ENCODE measurements at places on chromosomes 16 and 17.
A peak's percentile ranks its signal among the peaks of the same experiment; 100 is the strongest.

- no peaks in the 10 kb centered on the region for H3K4me1 ChIP-seq
- no peak overlapping the region for H3K27ac ChIP-seq
- DNase-seq: peak; percentile 26
- H3K36me3 ChIP-seq: no peaks in the 10 kb centered on the region
- no peaks in the 10 kb centered on the region for H3K27me3 ChIP-seq
These were observed 426.7 kb upstream of the SALL1 start for GRCh38 chr16:51577621-51578303.

GRCh38 chr16:88737298-88738150 is 31.2 kb downstream of the CTU2 start:
- H3K27ac ChIP-seq: no peak overlapping the region
- no peak overlapping the region for H3K4me3 ChIP-seq
- peaks cover 62% of the 10 kb centered on the region for H3K36me3 ChIP-seq
- H3K4me1 ChIP-seq: no peaks in the 10 kb centered on the region
- H3K27me3 ChIP-seq: no peaks in the 10 kb centered on the region

DNA sequence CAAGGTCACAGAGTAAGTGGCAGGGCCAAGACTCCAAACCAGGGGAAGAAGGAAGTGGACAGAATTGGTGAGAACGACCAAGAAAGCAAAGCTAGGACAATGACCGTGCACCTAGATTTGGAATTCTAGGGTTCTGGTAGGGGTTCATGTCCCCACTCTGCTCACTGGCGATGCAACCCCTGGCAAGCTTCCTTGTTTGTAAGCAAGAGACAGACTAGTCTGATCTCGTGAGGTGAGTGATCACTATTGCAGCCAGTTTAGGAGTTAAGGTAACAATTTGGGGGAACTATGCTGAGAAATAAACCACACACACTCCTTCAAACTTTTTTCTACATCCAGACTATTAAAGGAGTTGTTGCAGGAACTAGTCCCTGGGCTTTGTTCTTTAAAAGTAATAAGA is 48.1 kb downstream of the XPO6 start:
- H3K27ac ChIP-seq: no peak overlapping the region
- peaks cover 15% of the 10 kb centered on the region for H3K36me3 ChIP-seq
- no peaks in the 10 kb centered on the region for H3K27me3 ChIP-seq
- peaks cover 2% of the 10 kb centered on the region for H3K4me1 ChIP-seq
- no peak for DNase-seq

GRCh38 chr16:10744370-10745030 is 858 bp downstream of the NUBP1 start:
- peak overlapping the region; percentile 98 for H3K27ac ChIP-seq
- no peak for DNase-seq
- H3K4me1 ChIP-seq: peaks cover 11% of the 10 kb centered on the region
- peak overlapping the region; percentile 57 for H3K4me3 ChIP-seq

GRCh38 chr16:11233727-11234376 is 22.2 kb downstream of the SOCS1 start:
- no peak for DNase-seq
- H3K36me3 ChIP-seq: no peaks in the 10 kb centered on the region
- no peak overlapping the region for H3K27ac ChIP-seq
- H3K27me3 ChIP-seq: no peaks in the 10 kb centered on the region

- no peak overlapping the region for H3K4me3 ChIP-seq
- peaks cover 5% of the 10 kb centered on the region for H3K4me1 ChIP-seq
- DNase-seq: no peak
- H3K27me3 ChIP-seq: peaks cover 4% of the 10 kb centered on the region
- H3K36me3 ChIP-seq: no peaks in the 10 kb centered on the region
These were observed 3.5 kb downstream of the FAM171A2 start for GRCh38 chr17:44360144-44360533.

- no peak overlapping the region for H3K4me3 ChIP-seq
- peak; percentile 73 for DNase-seq
- H3K27ac ChIP-seq: peak overlapping the region; percentile 99
- peaks cover 32% of the 10 kb centered on the region for H3K4me1 ChIP-seq
- H3K27me3 ChIP-seq: no peaks in the 10 kb centered on the region
These were observed 3.7 kb upstream of the PGS1 start for GRCh38 chr17:78374631-78375274.

DNA sequence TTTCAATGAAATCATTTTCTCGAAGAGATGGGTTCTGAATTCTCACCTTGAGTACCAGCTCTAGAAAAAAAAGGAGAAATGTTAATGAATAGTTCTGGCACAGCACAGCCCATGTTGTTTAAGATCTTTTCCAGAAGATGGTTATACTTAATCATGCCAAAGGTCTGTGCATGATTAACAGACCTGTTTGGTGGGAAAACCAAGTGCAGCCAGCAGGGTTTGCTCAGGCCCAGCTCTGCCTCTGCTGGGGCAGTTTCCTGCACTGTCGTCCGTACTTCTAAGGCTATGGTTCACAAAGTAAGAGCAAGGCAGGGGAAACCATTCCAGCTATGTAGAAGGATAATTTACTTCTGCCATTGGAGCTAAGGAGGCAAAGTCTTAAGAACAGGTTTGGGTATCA is 10.7 kb downstream of the ANKRD40 start:
- H3K36me3 ChIP-seq: peaks cover 15% of the 10 kb centered on the region
- no peaks in the 10 kb centered on the region for H3K27me3 ChIP-seq
- H3K4me1 ChIP-seq: peaks cover 19% of the 10 kb centered on the region

DNA sequence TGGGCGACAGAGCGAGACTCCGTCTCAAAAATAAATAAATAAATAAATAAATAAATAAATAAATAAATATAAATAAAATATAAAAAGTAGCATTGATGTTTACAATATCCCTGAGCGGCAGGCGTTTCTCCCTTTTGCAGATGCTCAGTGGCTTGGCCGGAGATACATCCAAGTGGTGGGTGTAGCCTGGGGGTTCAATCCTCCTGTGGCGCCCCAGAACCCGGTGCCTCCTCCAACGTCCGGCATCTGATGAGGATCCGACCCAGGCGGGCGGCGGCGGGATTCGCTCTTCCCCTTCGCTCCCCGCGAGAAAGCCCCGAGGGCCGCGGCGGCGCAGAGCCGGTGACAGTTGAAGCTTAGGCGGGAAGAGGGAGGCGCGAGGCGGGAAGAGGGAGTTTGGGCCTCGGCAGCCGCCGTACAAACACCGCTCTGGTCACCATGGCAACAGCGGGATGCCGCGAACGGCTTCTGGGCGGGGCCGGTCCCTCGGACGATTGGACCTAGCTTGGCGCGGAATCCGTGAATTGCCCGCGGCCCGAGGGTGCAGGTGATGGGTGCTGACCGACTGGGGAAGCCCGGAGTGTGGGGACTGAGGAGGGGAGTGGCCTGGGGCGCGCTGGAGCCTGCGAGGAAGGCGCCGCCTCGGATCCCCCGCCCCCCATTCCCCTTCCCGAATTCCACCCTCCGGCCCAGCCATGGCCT is 12.7 kb upstream of the ALDOA start:
- peak overlapping the region; percentile 78 for H3K4me3 ChIP-seq
- no peaks in the 10 kb centered on the region for H3K27me3 ChIP-seq
- H3K27ac ChIP-seq: peak overlapping the region; percentile 64

DNA sequence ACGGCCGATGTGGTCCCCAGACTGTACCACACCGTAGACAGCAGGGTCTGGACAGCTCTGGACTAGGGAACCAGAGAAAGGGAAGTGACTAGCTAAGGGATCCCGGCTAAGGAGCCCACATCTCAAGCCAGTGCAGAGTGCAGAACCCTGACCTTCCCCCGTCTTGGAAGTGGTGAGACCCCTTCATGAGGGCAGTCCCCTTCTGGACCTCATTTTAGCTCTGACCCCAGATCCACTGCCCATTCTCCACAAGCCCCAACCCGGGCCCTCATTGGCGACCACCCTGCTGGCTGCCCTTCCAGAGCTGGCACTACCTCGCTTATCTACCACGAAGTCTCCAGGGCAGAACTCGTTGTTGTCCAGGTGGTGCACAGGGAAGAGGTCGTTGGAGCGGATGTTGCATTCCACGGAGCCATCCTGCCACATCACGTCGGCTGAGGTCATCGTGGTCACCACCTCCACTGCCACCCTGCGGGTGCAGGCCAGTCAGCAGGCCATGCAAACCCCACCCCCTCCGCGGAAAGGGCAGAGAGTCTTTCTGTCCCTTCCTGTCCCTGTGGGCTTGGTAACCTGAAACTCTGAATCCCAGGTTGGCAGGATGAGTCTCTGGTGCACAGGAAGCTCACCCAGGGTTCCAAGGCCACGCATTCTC is 14.2 kb downstream of the SPHK1 start:
- peaks cover 36% of the 10 kb centered on the region for H3K36me3 ChIP-seq
- no peak overlapping the region for H3K4me3 ChIP-seq
- H3K27ac ChIP-seq: no peak overlapping the region

GRCh38 chr16:69600202-69600601 is 34.4 kb downstream of the NFAT5 start:
- no peaks in the 10 kb centered on the region for H3K36me3 ChIP-seq
- DNase-seq: no peak
- no peak overlapping the region for H3K27ac ChIP-seq
- H3K27me3 ChIP-seq: no peaks in the 10 kb centered on the region
- peaks cover under 1% of the 10 kb centered on the region for H3K4me1 ChIP-seq

DNA sequence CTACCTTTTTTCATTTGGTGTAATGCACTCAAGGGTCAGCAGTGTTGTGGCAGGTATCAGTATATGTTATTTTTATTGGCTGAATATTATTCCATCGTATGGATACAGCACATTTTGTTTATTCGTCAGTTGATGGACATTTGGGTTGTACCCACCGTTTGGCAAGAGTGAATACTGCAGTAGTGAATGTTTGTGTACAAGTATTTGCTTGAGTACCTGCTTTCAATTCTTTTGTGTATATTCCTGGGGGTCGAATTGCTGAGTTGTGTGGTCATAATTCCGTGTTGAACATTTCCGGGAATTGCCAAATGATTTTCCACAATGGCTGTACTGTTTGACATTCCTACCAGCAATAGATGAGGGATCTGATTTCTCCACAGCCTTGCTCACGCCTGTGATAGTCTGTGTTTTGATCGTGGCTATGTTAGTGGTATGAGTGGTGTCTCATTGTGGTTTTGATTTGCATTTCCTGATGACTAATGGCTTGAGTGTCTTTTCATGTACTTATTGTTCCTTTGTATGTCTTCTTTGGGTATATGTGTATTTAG is 108.4 kb downstream of the OR1D5 start:
- no peaks in the 10 kb centered on the region for H3K27me3 ChIP-seq
- H3K4me1 ChIP-seq: no peaks in the 10 kb centered on the region
- H3K36me3 ChIP-seq: no peaks in the 10 kb centered on the region
- DNase-seq: peak; percentile 99
- no peak overlapping the region for H3K4me3 ChIP-seq

GRCh38 chr16:12480916-12481315 is 322.8 kb downstream of the CPPED1 start:
- no peaks in the 10 kb centered on the region for H3K36me3 ChIP-seq
- H3K27me3 ChIP-seq: no peaks in the 10 kb centered on the region
- H3K4me1 ChIP-seq: no peaks in the 10 kb centered on the region
- DNase-seq: no peak

DNA sequence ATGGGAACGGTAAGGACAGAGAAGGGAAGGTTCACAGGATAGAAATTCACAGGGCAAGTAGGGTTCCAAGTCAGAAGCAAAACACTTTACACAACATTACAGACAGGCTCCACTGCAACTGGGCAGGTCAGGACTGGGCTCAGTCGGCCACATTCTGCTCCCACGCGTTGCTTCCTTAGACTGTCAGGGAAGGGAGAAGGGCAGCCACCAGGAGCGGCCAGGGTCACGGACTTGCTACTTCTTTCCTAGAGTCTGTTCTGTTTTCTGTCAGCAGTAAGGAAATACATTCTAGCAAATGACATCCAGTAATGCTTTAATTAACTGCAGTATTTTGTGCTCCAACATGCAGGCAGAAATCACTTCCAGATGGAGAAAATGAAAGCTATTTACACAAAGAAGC is 160.3 kb upstream of the RPH3AL start:
- H3K36me3 ChIP-seq: peaks cover 1% of the 10 kb centered on the region
- no peak for DNase-seq

DNA sequence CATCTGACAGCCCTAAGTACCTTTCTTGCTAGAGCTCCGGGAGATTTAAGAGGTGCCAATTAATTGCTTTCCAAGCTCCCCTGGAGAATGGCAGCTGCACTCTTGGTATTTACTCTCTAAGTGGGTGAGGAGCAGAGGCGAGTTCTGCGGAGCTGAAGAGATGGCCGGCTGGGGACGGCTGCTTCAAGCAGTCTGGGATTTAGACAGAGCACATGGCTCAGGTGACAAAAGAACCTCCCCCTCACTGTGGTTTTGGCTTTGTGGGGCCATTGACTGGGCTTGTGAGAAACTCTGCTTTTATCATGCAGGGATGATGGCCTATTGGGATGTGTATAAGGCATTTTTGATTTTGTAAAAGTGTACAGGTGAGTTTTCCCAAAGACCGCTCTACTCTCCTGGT is 239.3 kb upstream of the EEF2KMT start:
- H3K27me3 ChIP-seq: no peaks in the 10 kb centered on the region
- no peaks in the 10 kb centered on the region for H3K36me3 ChIP-seq
- H3K27ac ChIP-seq: no peak overlapping the region
- no peaks in the 10 kb centered on the region for H3K4me1 ChIP-seq

DNA sequence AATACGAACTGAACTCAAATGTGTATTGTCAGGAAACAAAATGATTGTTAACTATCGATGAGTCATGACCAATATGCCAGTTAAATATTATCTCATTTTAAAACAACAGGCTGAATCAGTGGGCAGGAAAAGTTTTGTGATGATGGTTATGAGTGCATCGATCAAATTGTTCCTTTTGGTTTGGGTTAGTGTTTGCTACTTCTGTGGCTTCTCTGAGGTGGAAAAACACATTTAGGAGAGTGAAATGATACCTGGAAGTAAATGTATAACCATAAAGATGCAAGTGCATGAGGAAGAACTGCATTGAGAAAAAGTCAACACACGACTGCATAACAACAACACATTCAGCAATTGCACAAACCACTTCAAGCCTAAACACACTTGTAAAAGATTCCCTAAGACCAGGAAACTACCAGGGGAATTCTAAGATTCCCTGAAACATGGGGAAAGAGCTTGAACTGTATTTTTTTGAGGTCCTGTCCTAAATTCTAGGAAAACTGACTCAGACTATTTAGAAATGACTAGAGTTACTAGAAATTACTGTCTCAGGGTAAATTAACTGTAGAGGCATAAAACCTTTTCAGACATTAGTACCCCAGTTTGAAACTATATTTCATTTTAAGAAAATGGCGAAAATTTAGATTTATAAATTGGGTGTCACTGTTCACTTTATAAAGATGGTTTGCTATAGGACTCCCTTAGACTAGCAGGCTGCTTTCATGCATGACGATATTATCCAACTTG is 44.8 kb downstream of the CDYL2 start:
- no peak overlapping the region for H3K27ac ChIP-seq
- H3K4me1 ChIP-seq: no peaks in the 10 kb centered on the region
- H3K36me3 ChIP-seq: no peaks in the 10 kb centered on the region

- no peak for DNase-seq
- no peak overlapping the region for H3K27ac ChIP-seq
- no peak overlapping the region for H3K4me3 ChIP-seq
- no peaks in the 10 kb centered on the region for H3K27me3 ChIP-seq
- H3K4me1 ChIP-seq: no peaks in the 10 kb centered on the region
These were observed 21.3 kb upstream of the MFSD6L start for GRCh38 chr17:8820311-8821010.

- no peak for DNase-seq
- no peak overlapping the region for H3K4me3 ChIP-seq
- no peaks in the 10 kb centered on the region for H3K36me3 ChIP-seq
- H3K27ac ChIP-seq: no peak overlapping the region
- H3K4me1 ChIP-seq: no peaks in the 10 kb centered on the region
- H3K27me3 ChIP-seq: no peaks in the 10 kb centered on the region
These were observed 976 bp downstream of the CCL3L1 start for GRCh38 chr17:36195434-36196130.
